ENCODE measurements at places on chromosomes 11 and 22.
A peak's percentile ranks its signal among the peaks of the same experiment; 100 is the strongest.

DNA sequence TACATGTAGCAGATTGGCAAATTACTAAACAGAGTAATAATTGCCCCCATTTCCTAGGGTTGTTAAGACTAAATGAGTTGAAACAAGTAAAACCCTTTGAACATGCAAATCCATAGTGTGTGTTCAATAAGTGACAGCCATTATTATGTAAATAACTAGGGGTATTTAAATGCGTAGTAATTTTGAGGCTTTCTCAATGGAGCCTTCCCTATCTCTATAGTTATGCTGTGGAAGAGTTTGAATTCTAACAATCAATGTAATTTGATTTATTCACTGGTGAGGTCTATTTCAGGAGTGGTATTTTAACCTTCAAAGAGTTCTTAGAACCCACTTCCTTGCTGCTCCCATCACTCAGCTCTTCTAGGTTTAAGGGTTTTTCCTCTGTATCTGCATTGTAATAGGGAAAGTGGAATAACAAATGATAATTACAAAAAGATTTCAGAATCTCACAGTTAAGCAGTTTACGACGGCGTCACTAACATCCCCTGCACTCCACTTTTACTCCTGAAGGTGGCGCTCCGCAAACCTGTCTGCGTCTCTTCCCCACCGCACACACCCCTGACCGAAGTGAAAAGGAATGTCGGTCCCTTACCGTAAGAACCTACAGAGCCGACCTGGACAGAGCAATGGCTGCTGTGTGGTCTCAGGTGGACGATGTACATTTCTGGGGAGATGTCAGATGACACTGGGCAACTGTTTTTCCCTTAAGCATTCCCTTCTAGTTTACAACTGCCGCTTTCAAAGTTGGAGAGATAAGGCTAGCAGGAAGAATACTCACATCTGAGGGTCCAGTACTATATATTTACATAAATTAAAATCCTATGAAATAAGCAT lies 80.8 kb downstream of the ZC3H12C start:
- H3K27me3 ChIP-seq = no peaks in the 10 kb centered on the region
- H3K36me3 ChIP-seq = no peaks in the 10 kb centered on the region
- DNase-seq = peak; percentile 77
- no peak overlapping the region for H3K27ac ChIP-seq

DNA sequence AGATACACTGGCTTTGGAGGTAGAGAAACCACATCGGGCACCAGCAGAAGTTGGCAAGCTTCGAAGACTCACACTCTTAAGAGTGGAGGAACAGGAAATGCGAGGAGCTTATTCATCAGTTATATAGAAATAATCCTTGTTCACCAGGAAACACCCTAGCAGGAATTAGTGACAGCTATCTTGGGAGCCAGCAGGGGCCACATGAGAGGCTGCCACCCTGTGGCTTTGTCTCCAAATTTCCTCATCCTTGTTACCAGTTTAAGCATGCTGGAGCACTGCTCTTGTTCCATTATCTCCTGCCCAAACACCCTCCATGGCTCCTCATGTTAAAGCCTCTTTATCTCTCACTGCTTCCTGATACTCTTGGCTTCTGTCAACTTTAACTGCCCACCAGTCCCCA lies 131.0 kb downstream of the PLEKHA7 start:
- H3K27ac ChIP-seq = no peak overlapping the region
- no peak overlapping the region for H3K4me3 ChIP-seq
- H3K36me3 ChIP-seq = no peaks in the 10 kb centered on the region
- peak; percentile 18 for DNase-seq
- peaks cover 4% of the 10 kb centered on the region for H3K27me3 ChIP-seq

DNA sequence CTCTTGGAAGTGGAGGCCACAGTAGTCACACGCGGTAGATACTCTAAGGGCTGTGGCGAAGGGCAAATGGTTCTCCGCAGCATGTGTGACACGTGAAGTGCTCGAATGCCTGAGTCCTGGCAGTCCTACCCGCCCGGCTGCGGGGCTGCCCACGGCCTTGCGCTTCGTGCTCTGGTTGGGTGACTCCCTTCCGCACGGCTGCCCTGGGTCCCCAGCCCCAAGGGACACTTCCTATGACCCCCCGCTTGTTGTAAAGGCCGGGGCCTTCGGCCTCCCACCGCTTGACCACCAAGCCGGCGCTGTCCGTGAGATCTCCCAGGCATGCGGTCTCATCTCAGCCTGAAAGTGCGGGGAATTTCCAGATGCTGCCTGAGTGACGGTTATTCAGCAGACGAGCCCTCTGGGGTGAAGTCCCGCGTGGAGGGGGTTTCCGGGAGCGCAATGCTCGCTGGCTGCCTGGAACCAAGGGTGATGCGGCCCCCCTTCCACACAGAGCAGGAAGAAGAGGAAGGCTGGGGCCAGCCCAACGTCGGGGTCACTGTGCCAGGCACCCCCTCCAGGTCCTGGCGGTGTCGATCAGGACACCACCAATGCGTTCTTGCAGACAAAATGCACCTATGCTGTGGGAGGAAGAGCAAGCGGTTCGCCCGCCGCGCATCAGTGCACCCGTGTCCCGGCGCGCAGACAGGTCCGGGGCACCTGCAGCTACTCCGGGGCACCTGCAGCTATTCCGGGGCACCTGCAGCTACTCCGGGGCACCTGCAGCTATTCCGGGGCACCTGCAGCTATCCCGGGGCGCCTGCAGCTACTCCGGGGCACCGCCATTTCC lies 171.2 kb downstream of the OPCML start:
- H3K4me1 ChIP-seq = no peaks in the 10 kb centered on the region
- H3K27ac ChIP-seq = no peak overlapping the region
- no peak overlapping the region for H3K4me3 ChIP-seq
- no peak for DNase-seq
- H3K27me3 ChIP-seq = no peaks in the 10 kb centered on the region
- H3K36me3 ChIP-seq = no peaks in the 10 kb centered on the region

- H3K36me3 ChIP-seq = no peaks in the 10 kb centered on the region
- peak overlapping the region; percentile 42 for H3K4me3 ChIP-seq
- H3K27ac ChIP-seq = peak overlapping the region; percentile 1
- DNase-seq = no peak
- peaks cover 21% of the 10 kb centered on the region for H3K4me1 ChIP-seq
These were observed 449 bp downstream of the PIDD1 start for GRCh38 chr11:804599-804964.

GRCh38 chr11:123429336-123429735 lies 733 bp upstream of the GRAMD1B start:
- H3K36me3 ChIP-seq = no peaks in the 10 kb centered on the region
- peaks cover 22% of the 10 kb centered on the region for H3K27me3 ChIP-seq
- no peak for DNase-seq
- H3K4me1 ChIP-seq = peaks cover 11% of the 10 kb centered on the region
- no peak overlapping the region for H3K27ac ChIP-seq
- H3K4me3 ChIP-seq = no peak overlapping the region

GRCh38 chr22:40668611-40669411 lies 10.5 kb upstream of the MCHR1 start:
- DNase-seq = peak; percentile 82
- no peak overlapping the region for H3K4me3 ChIP-seq
- no peaks in the 10 kb centered on the region for H3K36me3 ChIP-seq
- no peaks in the 10 kb centered on the region for H3K27me3 ChIP-seq

GRCh38 chr22:32721328-32722180 lies 80.0 kb upstream of the TIMP3 start:
- H3K36me3 ChIP-seq = no peaks in the 10 kb centered on the region
- DNase-seq = no peak
- H3K4me3 ChIP-seq = no peak overlapping the region
- no peaks in the 10 kb centered on the region for H3K27me3 ChIP-seq
- H3K4me1 ChIP-seq = no peaks in the 10 kb centered on the region

All from endothelial cell of umbilical vein (primary cell).